ENCODE measurements at places on chromosomes 5 and 9.

DNA sequence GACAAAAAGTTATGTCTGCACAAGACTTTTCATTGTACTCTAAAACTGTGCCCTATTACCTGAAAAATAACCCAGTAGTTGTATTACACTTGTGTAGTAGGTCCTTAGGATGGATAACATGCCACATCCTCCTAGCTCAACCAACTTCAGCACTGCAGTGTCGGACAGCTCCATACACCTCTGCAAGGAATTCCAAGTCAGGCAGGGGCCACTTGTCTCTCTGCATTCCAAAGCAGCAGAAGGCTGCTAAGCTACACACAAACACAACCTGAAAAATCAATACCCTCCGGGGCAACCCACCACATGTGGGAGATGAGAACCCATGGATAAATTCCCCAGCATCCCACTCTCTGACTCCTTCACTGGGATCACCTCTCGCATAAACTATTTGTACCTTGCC is 50.2 kb downstream of the MED10 start:
- DNase-seq: no peak

DNA sequence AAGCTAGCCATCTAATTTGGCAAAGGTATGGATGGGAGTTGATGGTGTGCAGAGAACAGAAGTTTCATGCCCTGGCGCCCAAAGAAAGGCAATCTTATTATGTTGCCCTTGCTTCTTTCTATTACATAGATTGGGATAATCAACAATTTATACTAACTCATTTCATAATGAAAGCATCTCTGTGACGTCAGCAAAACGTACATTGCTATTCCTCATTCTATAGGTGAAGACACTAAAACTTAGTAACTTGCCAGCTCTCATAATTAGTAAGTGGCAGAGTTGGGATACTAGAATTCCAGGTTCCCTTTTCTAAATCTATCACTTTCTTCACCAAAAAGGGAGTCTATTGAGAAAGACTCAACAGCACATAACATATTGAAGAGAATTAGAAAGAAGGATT is 374.8 kb downstream of the NR2F1-AS1 start:
- DNase-seq: no peak

DNA sequence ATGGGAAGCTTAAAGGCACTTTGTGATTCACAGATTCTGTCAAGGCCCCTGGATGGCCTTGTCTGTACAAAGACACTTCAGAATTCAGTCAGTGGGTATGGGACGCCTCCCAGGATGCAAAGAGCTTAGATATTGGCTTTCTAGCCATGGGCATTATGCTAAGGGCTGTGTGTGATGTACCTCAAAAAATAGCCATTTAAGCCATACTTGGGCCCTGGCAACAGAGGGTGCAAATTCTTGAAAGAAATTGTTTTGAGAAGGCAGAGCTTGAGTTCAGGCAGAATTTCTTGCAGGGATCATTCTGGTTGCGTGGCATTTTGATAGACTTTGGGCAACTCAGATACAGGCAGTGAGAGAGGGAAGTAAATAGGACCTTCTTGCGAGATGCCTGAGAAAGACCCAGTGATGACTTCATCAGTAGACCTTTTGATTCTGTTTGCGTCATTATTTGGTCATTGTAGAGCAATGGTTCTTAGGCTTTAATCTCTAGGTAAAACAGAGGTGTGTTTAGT is 3.9 kb downstream of the CYFIP2 start:
- DNase-seq: peak; percentile 58

DNA sequence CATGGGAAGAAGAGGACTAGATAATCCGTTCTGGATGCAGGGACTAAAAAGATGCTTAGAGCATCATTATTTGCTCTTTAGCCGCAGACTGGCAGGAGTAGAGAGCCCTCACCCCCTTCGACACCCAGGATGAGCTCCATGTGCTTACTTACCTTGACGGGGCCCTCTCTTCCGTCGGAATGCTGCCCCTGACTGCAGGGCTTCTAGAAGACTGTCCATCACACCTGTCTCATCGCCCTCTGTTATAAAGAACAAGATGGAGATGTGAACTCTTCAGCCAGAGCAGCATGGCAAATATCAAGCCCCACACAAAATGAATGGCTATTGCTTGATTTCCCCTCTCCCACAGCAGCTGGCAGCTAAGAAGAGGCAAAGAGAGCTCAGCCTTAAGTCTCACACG is 35.1 kb downstream of the PCDHGC5 start:
- no peak for DNase-seq

GRCh38 chr5:65625743-65626142 is 916 bp downstream of the SHLD3 start:
- no peak for DNase-seq

DNA sequence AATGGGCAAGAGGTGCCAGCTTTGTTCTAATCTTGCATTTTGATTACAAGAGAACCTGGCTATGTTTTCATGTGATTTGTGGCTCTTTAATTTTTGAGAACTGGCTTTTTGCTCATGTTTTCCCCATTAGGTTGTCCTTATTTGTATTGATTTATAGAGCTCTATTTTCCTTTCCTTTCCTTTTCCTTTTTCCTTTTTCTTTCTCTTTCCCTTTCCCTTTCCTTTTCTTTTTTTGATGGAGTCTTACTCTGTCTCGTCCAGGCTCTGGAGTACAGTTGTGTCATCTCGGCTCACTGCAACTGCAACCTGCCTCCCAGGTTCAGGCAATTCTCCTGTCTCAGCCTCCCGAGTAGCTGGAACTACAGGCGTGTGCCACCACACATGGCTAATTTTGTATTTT is 55.5 kb downstream of the GPBP1 start:
- DNase-seq: no peak

- DNase-seq: no peak
Observed at GRCh38 chr9:86589273-86589672, 235.1 kb upstream of the TUT7 start.

GRCh38 chr5:80008995-80009765 is 18.1 kb upstream of the MTX3 start:
- no peak for DNase-seq

DNA sequence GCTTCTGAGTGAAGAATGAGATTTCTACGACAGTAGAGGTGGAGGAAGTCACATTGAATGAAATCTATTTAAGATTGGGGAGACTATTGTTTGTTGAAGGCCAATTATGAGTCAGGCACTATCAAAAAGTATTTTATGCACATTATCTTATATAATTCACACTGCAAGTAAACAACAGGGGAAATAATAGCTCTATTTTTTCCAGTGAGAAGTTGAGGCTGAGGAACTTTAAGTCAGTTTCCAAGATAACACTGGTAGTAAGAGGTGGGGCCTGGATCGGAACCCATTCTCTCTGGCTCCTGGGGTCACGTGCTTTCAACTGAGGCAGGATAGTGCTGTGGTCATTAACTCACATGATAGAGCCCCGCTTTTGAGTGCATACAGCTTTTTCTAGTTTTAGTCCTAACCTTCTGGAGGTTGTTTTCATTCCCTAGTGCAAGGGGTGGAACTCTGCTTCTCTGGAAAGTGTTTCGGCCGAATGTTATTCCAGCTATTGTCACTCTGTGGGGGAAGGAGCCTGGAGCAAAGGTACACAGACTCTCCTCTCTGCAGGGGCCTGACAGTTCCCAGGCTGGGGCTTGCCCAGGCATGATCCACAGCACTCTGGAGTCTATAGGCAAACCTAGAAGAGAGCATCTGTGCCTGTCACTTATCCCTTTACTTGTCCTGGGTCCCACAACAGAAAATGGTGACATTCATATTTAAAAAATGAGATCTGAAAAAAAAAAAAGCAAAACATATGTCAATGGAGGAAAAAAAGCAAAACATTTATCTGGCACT is 352.4 kb upstream of the ACTBL2 start:
- no peak for DNase-seq
